ENCODE measurements at places on chromosomes 12 and 14.

DNA sequence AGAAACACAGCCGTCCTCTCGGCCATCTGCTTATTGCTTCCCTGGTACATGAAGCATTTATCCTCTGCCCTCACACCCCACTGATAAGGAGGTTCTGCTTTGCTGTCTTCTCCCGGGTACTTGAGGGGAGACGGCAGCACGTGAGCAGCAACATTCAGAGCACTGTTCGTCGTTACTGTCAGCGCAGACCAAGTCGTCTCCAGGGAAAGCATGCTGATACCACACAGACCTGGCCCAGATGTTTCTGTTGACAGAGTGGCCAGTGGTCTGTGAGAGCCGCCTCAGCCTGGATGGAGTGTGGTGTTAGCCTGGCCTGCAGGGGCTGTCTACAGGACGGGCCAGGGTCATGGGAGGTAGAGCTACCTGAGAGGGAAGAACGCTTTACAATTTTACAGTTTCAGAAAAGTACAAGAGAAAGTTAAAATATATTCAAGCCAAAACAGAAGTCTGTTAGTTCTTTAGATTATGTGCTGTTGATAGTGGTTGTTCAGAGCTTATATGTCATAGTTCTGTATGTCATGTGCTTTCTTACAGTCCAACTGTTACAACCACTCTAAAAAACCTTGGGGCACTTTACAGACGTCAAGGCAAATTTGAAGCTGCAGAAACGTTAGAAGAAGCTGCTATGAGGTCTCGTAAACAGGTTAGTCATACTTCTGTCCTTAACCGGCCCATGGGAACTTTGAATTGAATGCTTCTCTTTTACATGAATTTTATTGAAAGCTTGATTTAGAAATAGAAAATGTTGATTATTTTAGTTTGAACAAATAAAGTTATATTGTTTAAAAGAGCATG is 38.2 kb downstream of the XRCC3 start:
- no peak for DNase-seq

GRCh38 chr14:102772781-102773570 is 4.3 kb upstream of the TRAF3 start:
- no peak for DNase-seq

DNA sequence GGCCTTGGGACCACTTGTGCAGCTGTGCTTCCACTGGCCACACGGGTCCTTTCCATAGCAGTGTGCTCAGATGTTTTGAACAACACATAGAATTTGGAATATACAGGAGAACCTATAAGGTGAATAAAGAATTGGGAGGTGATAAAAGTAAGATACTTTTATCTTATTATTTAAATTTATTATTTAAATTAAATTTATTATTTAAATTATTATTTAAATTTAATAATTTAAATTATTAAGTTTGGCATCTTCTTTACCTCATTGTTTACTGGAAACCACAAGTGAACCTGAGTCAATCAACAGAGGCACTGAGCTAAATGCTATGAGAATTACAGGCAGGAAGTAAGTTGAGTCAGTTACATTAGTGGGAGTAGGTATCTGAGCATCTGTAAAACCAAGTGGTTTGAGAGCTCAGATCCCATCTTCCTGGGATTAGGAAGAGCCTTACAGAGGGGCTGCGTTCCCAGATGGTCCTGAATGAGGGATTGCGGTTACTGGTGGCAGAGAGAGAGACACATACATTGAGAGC is 103.1 kb downstream of the ESR2 start:
- no peak for DNase-seq

DNA sequence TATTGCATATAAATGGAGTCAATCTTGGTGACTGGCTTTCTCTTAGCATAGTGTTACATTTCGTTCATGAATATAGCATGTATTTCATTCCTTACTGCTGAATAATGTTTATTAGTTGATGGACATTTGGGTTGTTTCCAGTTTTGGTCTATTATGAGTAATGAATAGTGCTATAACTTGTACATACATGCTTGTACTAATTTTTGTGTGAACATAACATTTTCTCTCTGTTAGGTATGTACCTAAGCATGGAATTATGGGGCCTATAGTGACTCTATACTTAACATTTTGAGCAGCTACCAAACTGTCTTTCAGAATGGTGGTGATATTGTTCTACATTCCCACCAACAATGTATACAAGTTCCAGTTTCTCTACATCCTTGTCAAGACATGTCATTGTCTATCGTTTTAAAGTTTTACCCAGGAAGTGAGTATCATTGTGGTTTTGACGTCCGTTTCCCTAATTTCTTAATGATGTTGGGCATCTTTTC is 23.1 kb downstream of the ATP2A2 start:
- DNase-seq: no peak

DNA sequence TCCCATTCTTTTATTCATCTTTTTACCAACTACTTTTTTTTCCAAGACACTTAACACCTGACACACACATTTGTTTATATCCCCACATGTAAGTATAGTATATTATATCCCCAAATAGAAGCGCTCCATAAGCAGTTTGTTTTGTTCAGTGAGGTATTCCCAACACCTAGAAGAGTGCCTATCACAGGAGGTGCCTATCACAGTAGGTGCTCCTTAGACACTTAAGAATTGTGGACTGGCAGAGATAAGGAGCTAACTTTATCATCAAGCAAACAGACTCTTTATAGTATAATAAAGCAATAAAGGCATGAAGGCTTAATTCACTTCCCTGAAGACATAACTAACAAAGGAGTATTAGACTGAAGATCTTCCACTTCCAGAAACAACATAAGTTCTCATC is 29.1 kb downstream of the OSBPL8 start:
- no peak for DNase-seq

DNA sequence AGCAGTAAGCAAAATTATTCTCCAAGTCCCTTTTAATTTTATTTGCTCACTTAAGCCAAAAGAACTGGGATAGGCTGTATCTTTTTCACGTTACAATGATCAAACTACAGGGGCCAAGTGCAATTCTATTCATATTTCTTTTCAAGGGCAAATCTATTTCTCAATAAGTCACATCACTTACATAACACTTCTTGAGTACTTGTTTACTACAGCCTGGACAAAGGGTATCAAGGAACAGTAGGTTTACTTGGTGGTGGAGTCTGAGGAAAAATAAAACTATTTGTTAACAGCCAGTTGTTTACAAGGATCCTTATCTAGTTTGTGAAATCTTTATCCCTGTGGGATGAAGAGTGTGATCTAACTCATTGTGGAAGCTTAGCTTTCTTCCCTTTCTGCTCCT is 72.1 kb downstream of the PDE3A start:
- no peak for DNase-seq

DNA sequence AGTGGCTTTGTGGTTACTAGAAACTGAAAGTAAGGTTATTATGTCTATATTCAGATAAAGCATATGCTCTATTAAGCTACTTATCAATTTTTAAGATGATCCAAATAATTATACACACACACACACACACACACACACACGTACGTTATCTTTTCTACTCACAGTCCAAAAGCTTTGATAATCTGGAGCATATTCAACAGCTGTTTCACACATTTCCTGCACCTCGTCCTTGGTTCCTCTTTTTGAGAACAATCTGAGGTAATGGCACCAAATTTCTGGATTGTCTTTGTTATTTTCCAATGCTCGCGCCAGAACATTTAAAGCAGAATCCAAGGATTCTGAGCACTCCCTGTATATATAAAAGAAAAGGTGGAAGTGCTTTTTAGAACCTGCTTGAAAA is 37.5 kb downstream of the ZFC3H1 start:
- no peak for DNase-seq

DNA sequence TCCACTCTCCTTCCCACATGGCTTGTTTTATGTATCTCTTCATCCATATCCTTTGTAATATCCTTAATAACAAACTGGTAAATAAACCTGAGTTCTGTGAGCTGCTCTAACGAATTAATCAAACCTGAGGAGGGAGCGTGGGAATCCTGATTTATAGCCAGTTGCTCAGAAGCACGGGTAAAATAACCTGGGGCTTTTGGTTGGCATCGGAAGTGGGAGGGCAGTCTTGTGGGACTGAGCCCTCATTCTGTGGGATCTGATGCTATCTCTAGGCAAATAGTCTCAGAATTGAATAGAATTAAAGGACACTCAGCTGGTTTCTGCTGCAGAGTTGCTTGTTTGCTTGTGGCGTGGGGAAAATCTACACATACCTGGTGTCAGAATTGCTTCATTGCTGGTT is 17.5 kb upstream of the LDHB start:
- no peak for DNase-seq

GRCh38 chr14:58479975-58480374 is 52.5 kb downstream of the KIAA0586 start:
- DNase-seq: no peak

DNA sequence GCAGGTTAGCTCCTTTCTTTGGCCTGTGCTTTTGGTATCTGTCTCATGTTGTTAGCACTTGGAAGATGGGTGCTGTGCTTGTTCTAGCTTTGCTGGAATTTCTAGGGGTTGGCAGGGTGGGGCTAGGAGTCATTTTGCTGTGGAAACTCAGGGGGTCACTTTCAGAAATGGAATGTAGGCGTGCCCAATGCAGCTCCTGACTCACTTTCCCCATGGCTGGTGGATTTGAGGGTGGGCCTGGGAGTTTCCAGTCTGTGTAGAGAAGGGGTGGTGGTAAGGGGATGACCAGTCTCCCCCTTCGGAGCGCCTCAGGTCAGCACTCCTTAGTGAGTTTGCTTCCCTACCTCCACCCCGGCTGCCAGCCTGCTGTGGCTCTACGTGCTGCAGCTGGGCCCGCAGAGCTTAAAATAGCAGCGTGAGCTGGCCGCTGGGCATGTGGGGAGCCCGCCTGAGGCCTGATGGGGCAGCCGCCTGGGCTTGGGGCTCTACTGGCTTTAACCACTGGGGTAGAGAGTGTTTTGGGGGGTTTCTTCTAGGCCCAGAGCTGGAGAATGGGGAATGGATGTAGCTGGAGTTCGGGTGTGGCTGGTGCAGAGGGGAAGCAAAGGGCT is 108.2 kb downstream of the TSPAN9 start:
- no peak for DNase-seq

DNA sequence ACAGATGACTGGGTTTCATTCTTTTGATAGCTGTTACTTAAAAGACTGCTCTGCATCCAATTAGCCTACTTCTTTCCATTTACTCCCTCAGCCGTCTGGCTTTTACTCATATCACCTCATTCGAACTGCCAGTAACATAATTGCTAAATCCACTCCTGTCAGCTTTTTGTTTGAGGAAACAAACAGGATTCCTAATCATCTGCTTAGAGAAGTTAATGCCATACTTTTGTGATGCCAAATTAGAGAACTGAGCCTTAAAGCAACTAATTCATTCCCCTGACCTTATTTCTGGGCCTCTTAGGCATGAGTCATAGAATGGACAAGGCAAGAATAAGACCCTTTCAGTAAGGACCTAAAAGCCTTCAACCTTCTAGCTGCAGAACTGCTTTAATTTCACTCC is 2.9 kb downstream of the OXA1L start:
- no peak for DNase-seq

- DNase-seq: peak; percentile 72
These were observed at the start of gene FLVCR2 for GRCh38 chr14:75578102-75578785. FLVCR2 (plus strand) TSS chr14:75578620; CDS start chr14:75578973, 353 bp downstream.

- DNase-seq: no peak
These were observed 3.9 kb upstream of the PPP1R1A start for GRCh38 chr12:54592316-54592715.

- no peak for DNase-seq
These were observed 8.1 kb downstream of the VAMP1 start for GRCh38 chr12:6462234-6462995.

DNA sequence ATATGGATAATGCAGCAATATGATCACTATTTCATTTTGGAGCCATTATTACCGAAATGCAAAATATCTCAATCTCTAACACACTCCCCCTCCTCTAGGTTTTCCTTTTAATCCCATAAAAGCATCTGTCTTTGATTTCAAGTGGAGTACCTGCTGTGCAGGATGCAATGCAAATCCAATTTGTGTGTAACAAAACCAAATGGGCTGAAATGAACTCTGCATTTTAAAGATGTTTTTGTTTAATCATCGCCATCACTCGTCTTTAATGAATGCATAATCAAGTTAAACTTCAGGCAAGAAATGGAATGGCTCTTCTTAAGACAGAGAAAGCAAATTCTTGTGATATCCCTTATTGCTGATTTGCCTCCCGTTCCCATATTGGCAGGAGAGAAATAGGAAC is 114.3 kb downstream of the SLC15A5 start:
- no peak for DNase-seq

DNA sequence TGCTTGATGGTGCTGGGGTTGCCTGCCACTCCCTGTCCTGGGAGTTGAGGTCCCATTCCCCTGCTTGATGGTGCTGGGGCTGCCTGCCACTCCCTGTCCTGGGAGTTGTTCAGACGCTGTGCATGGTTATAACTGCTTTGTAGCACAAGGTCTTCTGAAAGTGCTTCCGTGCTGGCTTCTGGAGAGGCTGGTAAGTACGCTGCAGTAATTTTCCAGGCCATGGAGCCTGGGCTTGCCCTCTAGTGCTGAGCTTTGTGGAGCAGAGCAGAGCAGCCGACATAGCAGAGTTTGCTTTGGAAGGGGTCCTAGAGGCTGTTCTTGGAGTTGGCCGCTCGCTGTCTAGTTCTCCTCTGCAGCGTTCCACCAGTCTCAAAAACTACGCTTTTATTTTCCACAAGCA is 6.3 kb downstream of the B4GALNT3 start:
- DNase-seq: no peak

GRCh38 chr12:47935184-47935583 is 28.2 kb upstream of the TMEM106C start:
- DNase-seq: no peak

- no peak for DNase-seq
These were observed 98.5 kb downstream of the FGD4 start for GRCh38 chr12:32497864-32498263.

DNA sequence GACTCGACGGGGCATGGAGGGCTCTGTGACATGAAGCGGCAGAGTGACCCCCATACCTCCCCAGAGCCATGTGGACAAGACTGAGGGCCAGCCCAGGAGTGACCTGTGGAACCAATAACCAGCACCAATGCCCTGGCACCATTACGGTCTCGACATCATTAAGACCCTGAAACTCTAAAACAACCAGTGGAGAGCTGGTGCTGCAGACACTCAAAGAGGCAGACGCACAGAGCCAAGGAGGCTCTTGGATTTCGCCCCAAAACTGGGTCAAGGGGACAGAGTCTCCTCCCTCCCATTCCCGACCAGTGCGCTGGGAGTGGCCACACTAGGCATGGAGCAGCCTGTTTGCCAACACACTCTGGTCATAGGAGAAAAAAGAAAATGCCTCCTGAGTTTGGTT is 41.6 kb upstream of the VASH1 start:
- DNase-seq: no peak

DNA sequence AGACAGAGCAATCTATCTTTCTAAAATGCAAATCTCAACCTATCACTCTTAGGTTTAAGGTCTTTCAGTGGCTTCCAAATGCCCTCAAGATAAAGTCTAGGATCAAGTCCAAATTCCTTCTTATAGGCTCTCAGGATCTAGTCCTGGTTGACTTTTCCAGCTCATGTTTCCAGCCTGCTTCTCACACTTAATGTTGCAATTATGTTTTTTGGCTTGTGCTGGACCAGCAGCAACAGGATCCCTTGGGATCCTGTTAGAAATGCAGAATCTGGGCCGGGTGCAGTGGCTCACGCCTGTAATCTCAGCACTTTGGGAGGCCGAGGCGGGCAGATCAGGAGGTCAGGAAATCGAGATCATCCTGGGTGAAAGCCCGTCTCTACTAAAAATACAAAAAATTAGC is 10.6 kb downstream of the GPR33 start:
- no peak for DNase-seq

All from stimulated activated CD4-positive, alpha-beta T cell treated with anti-CD3 and anti-CD28 coated beads, Interleukin-4, amount 100 ng/mL, for 1 hour (primary cell).